NCI-H345 (cell line): ENCODE measurements at places on chromosomes 11 and 22.
A peak's percentile ranks its signal among the peaks of the same experiment; 100 is the strongest.

DNA sequence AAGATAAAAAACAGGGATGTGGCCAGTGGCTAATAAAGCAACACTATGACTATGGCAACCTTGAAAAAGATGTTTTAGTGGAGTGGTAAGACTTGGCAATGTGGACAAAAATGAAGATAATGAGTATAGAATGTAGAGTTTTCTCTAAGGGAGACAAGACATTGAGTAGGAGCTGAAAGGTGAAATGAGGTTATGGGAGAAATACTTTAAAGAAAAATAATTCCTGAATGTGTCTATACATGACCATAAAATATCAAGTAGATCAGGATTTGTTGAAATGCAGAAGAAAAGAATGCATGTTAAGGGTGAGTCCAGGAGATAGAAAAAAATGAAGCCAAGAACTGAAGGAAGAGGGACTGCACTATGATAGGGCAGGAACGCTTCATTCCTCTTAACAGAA, 101.6 kb upstream of the CARD18 start:
- no peak for DNase-seq

DNA sequence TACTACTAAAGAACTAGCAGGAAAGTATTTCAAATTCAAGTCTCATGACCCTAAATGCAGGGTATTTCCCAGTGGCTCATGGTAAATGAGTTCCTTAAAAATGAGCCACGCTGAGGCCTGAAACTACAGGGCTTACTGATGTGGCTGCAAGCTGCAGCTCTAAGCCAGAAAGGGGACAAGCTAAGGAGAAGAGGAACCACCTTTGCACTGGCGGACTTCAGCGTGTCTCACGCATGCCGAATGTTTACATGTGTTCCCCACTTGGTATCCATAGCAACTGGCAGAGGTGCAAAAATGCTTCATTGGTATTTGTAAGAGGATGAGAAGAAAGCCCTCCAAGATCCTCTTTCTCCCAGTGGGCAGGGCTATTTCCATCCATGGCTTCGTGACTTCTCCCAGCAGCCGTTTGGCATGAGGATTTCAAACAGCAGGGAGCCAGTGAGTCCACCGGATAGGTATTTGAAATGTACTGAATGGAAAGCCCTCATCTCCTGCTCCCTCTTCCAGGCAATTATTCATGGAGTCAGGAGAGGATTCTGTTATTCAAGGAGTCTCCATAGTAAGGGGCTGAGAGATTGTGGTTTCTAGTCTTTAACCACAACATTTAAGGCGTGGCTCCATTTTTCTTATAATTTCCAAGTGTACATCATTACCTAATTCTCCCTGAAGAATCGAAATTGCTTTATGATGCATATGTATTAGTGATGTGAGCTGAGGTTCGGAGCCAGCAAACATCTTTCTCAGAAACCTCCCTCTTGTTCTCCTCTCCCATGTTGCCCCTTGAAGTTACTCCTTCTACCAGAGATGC, 55.3 kb upstream of the CD44 start:
- DNase-seq: no peak

- no peak for DNase-seq
These were observed 3.6 kb downstream of the SHISAL1 start for GRCh38 chr22:44309137-44309536.

DNA sequence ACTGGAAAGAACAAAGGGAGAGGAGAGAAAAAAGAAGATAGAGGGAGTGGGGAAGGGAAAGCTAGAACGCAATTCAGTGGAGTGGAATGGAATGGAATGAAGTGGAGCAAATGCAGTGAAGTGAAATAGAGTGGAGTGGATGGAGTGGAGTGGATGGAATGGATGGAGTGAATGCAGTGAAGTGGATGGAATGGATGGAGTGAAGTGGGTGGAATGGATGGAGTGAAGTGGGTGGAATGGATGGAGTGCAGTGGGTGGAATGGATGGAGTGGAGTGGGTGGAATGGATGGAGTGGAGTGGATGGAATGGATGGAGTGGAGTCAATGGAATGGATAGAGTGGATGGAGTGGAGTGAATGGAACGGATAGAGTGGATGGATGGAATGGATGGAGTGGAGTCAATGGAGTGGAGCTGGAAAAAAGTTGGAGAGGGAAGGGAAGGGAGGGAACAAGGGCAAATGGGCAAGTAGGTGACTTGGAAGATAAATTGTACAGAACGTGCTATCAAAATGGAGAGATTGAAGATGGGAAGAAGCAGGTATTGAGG, 13.9 kb downstream of the IFITM10 start:
- DNase-seq: no peak

DNA sequence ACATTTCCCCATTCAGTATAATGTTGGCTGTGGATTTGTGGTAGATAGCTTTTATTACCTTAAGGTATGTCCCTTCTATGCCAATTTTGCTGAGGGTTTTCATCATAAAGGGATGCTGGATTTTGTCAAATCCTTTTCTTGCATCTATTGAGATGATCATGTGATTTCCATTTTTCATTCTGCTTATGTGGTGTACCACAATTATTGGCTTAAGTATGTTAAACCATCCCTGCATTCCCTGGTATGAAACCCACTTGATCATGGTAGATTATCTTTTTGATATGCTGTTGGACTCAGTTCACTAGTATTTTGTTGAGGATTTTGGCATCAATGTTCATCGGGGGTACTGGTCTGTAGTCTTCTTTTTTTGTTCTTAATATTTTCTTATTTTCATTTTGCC, 44.7 kb upstream of the ARHGAP32 start:
- no peak for DNase-seq

DNA sequence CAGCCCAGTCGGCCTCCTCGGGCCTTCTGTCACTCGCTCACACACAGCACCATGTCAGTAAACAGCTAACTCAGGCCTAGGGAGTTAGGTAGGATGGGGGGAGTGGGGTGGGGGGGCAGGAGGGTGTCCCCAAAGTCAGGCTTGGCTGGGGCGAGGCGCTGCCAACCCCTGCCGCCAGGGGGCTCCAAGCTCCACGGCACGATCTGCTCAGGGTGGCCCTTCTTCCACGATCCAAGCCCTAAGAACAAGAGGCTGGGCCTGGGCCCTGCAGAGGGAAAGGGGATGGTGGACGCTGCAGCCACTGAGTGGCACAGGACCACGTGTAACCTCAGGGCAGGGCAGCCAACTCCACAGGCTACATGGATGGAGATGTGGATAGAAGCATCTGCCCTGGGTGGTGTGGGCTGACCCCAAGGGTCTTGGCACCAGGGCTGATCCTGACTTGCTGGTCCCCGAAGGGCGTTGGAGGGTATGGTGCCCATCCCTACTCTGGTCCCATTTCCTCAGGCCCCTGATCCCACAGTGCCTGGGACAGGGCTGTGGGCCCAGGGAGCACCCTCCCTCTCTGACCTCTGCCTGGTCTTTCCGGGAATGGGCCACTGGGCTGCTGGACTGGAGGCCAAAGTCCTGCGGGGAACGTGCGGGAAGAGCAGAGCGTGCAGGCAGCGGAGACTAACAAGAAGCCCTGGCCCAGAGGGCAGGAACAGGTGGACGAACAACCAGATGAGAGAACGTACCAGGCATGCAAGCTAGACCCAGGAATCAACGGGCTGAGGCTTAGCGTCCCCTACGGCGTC, 29.1 kb upstream of the TXNRD2 start:
- DNase-seq: peak; percentile 19

- DNase-seq: no peak
These were observed 153.6 kb downstream of the RCN1 start for GRCh38 chr11:32244453-32244852.
